ENCODE measurements at places on chromosomes 3 and 15.

- peaks cover 24% of the 10 kb centered on the region for H3K4me1 ChIP-seq
- H3K4me3 ChIP-seq, result no peak overlapping the region
Measured at GRCh38 chr15:91302588-91303439, 202.8 kb downstream of the SV2B start.

GRCh38 chr3:80668600-80669294 lies 900.9 kb upstream of the ROBO1 start:
- H3K36me3 ChIP-seq, result no peaks in the 10 kb centered on the region
- H3K27me3 ChIP-seq, result no peaks in the 10 kb centered on the region
- no peak for DNase-seq

GRCh38 chr3:179526482-179526881 lies 36.2 kb upstream of the ACTL6A start:
- no peak overlapping the region for H3K4me3 ChIP-seq
- no peak for DNase-seq
- no peaks in the 10 kb centered on the region for H3K27me3 ChIP-seq
- no peaks in the 10 kb centered on the region for H3K36me3 ChIP-seq
- no peaks in the 10 kb centered on the region for H3K4me1 ChIP-seq

- H3K36me3 ChIP-seq, result no peaks in the 10 kb centered on the region
- no peak for DNase-seq
- H3K4me3 ChIP-seq, result no peak overlapping the region
- H3K4me1 ChIP-seq, result no peaks in the 10 kb centered on the region
Measured at GRCh38 chr3:133754455-133754854, 8.3 kb downstream of the TF start.

GRCh38 chr3:138511945-138512344 lies 77.5 kb downstream of the ESYT3 start:
- no peak for DNase-seq
- no peak overlapping the region for H3K27ac ChIP-seq
- H3K4me3 ChIP-seq, result no peak overlapping the region
- H3K36me3 ChIP-seq, result no peaks in the 10 kb centered on the region
- H3K4me1 ChIP-seq, result no peaks in the 10 kb centered on the region

All from T-cell (primary cell).